ENCODE measurements at places on chromosomes 12 and 14. TPM values are rescaled to one million over a fixed set of nuclear protein-coding genes. Genes with fewer than 3 reads are reported as not detected.

DNA sequence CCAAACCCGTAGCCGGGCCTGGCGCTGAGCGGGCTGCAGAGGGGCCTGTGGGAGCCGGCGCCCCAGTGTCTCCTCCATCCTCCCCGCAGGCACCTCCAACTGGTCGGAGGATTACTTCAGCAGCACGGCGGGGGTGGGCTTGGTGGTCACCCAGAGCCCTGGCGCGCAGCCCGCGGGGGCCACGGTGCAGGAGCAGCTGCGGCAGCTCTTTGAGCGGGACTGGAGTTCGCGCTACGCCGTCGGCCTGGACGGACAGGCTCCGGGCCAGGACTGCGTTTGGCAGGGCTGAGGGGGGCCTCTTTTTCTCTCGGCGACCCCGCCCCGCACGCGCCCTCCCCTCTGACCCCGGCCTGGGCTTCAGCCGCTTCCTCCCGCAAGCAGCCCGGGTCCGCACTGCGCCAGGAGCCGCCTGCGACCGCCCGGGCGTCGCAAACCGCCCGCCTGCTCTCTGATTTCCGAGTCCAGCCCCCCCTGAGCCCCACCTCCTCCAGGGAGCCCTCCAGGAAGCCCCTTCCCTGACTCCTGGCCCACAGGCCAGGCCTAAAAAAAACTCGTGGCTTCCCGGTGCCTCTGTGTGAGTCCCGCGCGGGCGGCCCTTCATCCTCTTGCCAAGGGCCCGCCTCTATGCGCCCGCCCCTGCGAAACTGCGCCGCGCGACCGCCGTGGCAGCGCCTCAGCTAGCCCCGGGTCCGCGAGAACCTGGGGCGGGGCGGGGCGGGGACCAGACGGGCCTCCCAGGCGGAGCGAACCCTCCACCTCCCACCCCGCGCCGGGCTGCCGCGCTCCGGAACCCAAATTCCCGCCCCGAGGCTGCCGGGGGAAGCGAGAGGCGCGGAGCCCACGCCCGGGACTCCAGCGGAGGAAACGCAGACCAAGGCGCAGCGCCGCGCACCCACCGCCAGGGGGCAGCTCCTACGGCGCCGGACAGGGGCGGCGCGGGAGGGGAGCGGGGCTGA, 8.3 kb downstream of the PLD4 start:
- peak; percentile 74 for DNase-seq

GRCh38 chr14:20609215-20610001, 18.2 kb upstream of the RNASE12 start:
- peak; percentile 81 for DNase-seq

- no peak for DNase-seq
These were observed 23.6 kb upstream of the GPHB5 start for GRCh38 chr14:63342371-63342770.

GRCh38 chr14:49621114-49621881, 699 bp downstream of the MGAT2 start:
- DNase-seq = no peak

PZP gene
- total RNA-seq = not detected

Data from CD4-positive, alpha-beta memory T cell (primary cell).